ENCODE measurements at places on chromosomes 1 and 21.
A peak's percentile ranks its signal among the peaks of the same experiment; 100 is the strongest.

GRCh38 chr1:224447251-224447650 is 12.7 kb upstream of the WDR26 start:
- no peak for DNase-seq

GRCh38 chr1:167328306-167328815 is 107.7 kb downstream of the POU2F1 start:
- DNase-seq: no peak

- no peak for DNase-seq
These were observed 51.1 kb downstream of the GLIS1 start for GRCh38 chr1:53687901-53688300.

GRCh38 chr1:157157501-157158190 is 19.5 kb upstream of the ETV3 start:
- no peak for DNase-seq

DNA sequence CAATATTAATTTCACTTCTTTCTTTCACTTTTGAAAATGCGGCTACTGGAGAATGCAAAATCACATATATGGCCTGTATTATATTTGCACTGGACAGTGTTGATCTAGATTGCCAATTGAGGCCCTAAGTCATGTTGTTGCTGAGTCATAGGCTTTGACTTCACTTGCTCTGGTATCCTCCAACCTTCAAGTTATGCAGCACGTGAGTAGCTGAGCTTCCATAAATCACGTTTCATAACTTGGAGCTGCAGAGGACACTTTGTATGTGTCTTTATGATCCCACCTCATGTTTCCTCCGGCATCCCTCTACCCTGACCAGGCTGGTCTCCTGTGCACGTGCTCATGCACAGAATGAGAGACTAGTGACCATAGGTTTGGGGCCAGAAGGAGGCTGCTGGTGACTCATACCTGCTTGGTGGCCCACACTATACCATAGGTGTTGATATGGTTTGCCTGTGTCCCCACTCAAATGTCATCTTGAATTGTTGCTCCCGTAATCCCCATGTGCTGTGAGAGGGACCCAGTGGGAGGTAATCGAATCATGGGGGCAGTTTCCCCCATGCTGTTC is 103.0 kb upstream of the TSPAN2 start:
- no peak for DNase-seq

DNA sequence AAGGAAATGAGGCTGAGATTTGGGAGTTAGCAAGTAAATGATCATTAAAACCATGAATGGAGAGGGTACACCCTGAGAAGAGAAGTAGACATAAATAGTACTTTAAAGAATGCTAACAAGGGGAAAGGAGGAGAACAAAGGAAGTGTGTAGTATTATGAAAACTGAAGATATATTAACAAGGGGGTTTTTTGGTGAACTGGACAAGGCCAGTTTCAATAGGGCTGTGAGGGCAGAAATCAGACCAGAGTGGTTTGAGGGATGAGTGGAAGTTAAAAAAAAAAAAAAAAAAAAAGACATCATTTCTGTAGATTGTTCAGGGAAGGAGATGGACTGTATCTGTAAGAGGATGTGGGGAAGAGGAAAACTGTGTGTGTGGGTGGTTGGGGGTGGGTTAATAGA is 137.1 kb downstream of the PLA2G4A start:
- DNase-seq: no peak

GRCh38 chr1:77608893-77609292 is 73.6 kb downstream of the ZZZ3 start:
- no peak for DNase-seq

- no peak for DNase-seq
These were observed 100.3 kb upstream of the DPYD start for GRCh38 chr1:98021126-98021525.

- DNase-seq: no peak
These were observed 11.3 kb downstream of the DCAF8 start for GRCh38 chr1:160251011-160251410.

DNA sequence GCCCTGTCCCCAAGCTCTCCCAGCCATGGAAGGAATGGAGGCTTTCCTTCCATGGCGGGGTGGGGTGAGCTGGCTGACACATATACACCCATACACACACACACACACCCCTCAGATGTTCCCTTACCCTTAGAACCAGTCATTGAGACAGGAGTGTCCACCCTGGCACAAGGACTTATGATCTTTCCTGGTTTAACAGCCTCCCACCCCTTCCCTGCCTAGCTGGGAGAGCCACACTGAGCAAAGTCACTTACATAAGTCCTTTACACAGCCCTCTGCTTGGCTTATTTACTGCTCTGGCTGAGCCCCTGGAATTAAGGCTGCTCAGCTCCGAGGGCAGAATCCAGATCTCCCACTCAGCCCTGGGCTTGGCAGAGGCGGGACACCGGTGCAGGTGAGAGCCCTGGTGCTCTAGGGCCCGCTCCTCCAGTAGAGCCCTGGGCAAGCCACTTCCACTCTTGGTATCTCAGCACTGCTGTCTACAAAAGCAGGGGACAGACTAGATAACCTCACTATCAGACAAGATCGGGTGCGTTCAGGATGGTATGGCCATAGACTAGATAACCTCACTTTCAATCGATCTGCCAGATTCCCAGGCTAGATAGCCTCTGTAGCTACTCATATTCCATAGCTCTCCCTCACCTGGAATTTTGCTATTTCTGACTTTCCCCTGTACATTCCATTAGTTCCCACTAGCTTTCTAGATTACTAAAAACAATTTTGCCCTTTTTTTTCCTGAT is 16.7 kb downstream of the SLC6A9 start:
- no peak for DNase-seq

GRCh38 chr1:154198756-154199562 is 7.1 kb upstream of the TPM3 start:
- peak; percentile 62 for DNase-seq

- no peak for DNase-seq
These were observed 42.4 kb upstream of the BACH1 start for GRCh38 chr21:29256126-29256910.

DNA sequence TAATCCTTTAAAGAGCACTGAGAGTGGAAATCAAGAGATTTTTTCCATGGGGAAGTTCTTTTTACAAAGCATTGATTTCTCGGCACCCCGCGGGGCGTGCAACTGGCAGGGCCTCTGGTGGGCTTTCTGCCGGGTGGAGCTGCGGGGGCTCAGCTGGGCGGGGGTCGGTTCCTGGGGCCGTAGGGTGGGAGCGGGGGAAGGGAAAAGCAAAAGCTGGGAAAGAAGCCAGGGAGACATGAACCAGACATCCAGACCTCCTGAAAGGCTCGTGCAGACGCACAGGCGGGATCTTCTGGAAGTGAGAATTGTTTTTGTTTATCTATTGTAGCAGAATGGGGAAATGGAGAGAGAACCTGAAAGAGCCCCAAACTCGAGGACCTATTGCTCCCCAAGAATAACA is 235.2 kb downstream of the FAM72C start:
- no peak for DNase-seq

DNA sequence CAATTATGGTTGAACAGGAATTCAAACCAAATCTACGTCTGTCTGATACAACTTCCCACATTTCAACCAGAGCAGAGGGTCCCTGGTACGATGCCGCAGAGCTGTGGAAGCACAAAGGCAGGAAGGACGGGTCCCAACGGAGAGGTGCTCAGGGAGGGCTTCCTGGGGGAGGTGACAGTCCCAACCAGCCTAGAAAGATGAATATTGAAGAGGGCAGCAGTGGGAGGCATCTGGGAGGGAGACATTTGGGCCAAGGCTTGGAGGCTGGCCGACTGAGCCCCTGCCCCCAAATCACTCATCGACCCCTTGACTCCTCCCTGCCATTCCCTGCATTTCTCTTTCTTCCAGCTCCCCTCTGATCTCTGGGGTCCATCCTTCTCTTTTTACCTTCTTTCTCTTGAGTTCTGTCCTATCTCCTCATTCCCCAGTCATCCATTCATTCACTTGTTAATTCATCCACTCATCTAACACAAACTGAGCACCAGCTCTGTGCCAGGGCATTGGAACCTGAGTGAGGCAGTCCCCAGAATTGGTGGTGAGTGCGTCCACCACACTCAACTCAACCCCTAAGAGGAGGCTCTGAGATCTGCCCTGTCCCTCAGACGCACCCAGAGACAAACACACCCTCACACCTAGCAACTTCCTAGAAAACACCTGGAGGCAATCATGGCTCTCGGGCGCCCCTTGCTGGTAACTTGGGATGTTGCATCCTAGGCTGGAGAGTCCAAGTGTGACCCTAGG is 13.2 kb upstream of the CELA3B start:
- peak; percentile 66 for DNase-seq

DNA sequence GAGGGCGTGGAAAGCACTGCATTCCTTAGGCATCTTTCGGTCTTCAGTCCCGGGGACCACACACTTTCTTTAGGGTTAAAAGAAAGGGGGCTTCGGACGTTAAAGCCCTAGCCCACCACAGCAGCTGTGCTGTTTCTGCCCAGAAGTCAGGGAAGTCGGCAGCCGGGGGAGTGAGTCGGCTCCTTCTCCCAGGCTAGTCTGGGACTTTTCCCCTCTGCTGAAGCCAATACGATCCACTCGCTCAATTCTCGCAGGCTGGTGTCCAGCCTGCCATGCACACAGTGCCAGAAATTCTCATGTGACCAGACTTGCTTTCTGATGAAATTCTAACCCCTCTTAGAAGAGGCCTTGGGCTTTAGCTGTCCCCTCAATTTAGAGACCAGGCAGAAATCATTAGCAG is 67.7 kb downstream of the BCAR3 start:
- DNase-seq: no peak

- no peak for DNase-seq
These were observed 56.9 kb downstream of the KIF1B start for GRCh38 chr1:10267319-10267718.

DNA sequence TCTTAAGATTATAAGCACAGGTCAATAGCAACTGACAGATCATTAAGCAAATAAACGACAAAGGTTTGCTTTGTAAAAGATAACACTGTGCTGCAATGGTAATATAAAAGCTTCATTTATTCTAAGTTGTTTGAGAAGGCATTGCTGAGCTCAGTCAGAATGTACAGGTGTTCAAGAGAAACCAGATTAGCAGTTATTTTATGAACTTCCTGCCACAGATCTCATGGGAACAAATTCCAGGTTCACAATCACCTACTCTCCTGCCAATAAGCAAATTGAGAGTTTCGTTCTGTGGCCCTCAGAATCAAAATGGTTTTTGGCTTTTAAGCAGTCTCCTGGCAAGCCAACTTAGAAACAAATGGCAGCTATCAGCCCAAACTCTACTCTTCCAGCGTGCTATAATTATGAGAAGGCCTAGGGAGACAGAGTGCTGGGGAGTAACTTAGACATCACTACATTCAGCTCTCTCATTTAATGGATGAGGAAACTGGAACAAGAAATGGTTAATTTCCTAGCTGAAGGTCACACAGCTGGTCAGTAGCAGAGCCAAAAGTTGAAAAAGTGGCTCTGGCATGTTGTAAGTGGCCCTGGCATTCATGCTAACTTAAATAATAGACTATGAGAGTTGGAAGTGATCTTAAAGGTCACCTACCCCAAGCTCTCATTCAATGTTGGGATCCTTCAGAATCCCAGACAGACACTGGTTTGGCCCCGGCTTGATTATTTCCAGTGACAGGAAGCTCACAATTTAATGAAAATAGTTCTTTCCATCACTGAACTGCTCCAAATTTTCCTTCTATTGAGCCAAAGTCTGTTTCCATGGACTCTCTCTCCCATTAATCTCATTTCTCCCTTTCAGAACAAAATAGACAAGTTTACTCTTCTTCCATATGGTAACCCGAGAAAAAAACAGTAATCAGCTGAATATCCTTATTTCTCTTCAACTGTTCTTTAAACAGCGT is 82.6 kb upstream of the EDEM3 start:
- DNase-seq: no peak

- no peak for DNase-seq
These were observed 8.5 kb downstream of the ECHDC2 start for GRCh38 chr1:52913014-52913413.

DNA sequence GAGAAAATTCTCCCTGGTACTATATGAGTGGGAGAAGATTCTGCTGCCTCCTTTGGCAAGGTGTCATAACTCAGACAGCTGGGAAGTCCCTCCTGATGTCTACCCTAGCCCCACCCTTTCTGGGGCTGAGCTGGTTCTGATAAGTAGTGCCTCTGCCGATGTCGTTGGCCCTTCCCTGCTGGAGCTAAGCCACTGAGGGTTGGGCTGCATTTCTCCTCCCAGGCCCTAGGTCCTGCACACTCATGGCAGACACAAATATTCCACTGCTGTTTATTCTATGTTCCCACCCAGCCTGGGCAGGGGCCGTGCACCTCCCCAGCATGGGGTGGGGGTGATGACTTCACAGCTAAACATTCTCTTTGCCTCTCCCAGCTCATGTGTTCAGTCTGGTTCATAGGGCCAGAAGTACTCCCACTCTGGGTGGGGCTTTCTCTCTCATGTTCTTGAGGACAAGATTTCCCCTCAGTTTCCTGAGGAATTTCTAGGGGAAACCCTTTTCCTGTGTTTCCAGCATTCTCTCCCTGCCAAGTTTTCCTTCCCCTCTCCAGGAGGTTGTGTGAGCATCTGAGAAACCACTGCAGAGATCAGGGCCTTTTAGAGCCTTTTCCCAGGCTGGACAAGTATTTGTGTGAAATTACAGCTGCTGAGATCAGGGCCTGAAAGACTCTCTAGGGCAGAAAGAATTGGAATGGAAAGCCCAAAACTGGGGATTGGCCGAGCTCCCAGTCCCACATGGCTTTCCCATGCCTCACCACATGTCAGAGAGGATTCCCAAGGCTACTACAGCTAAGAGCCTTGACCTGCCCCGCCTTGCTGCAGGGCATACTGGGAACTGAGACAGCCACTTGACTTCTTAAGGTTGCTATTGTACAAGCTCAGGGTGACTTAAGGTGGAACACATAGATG is 66.2 kb downstream of the ATP2B4 start:
- DNase-seq: no peak

- no peak for DNase-seq
These were observed 35.8 kb upstream of the AKT3 start for GRCh38 chr1:243885806-243886205.

GRCh38 chr1:30378991-30379581 is 344.3 kb downstream of the MATN1 start:
- DNase-seq: peak; percentile 26

DNA sequence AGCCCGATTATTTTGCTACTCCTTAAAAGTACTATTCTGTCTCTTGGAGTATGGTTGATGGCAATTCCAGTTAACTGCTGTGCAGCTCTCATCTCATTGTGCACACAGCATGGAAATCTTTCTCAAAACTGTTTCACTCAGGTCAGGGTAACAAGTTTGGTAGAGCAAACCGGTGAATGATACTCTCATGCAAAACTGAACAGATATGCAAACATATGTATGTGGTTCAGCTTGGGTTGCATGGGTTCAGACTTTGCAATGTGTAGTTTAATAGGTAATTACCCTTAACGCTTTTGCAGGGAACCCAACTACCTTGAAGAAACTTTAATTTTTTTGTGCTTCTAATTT is 2.2 kb downstream of the GADD45A start:
- no peak for DNase-seq

GRCh38 chr21:28509031-28509430 is 483.6 kb downstream of the LTN1 start:
- DNase-seq: no peak
